ENCODE measurements at places on chromosomes 7 and 10.
A peak's percentile ranks its signal among the peaks of the same experiment; 100 is the strongest.

- no peak for DNase-seq
Measured at GRCh38 chr10:133347710-133348517, 741 bp downstream of the PRAP1 start.

DNA sequence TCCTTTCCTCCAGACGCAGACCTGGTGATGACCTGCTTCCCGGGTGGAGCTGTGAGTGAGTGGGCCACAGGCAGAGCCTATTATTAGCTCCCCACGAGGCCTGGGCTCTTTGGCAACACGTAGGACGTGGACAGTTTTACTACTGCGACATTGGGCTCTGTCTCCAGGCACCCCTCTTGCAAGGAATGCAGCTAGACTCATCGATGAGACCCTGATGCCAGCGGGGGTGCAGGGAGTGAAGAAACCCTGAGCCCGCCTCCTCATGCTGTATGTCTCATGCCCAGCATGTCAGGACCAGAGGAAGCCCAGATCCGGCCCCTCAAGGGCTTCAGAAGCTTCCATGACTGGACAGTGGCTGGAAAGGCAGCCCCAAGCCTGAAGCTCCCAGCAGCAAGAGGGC is 161.9 kb downstream of the TCERG1L start:
- no peak for DNase-seq

DNA sequence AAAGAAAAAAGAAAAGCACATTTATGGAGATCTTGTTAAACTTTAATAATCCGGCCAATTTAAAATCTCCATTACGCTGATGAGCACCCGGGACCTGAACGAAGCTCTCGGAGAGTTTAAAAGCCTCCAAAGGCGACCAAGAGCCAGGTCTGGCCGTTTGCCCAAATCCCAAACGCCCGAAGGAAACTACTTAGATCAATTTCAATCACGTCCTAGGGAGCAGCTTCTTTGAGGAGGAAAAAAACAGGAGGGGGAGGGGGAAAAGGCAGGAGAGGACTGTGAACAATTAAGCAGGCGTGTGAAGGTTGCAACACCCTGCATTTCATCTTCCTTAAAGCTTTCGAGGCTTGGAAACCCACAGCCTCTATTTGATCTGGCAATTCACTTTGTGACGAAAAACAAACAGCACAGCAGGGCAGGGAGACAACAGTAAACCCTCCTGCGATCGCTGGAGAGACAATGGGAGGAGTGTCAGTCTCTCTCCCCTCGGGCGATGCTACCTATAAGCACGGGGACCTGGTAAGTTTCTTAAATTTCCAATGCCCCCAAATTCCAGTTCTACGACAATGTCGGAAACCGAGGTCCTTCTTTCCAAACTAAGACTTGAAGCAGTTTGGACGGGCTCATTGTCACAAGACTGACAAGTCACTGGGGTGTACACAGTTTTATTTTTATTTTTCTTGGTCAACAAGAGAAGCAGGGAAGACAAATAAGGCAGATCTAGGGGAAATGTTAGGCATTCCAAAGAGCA is 1.2 kb downstream of the KLF6 start:
- no peak for DNase-seq

- no peak for DNase-seq
Measured at GRCh38 chr7:151696721-151697514, 177.2 kb upstream of the RHEB start.

DNA sequence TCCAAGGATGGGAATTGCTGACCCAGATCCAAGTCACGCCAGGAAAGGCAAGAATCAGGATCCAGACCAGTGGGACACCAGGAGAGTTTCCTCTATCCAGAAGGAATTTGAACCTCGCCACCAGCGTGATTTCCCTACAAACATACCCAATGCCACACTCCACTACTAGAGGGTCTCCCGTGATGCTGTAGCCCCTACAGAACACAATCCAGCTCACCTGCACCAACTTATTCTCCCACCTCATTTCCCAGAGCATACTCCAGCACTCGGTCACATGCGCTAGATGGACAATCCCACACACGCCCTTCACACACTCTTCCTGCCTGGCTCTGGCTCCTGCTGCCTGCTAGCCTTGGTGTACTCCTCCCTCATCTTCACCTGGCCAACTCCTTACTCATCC is 142.1 kb upstream of the PDE1C start:
- DNase-seq: no peak

- DNase-seq: no peak
Measured at GRCh38 chr10:89003344-89003743, 12.7 kb downstream of the FAS start.

- DNase-seq: no peak
Measured at GRCh38 chr7:44639671-44640321, 33.4 kb downstream of the OGDH start.

GRCh38 chr7:131879424-131879823 is 323.0 kb upstream of the PODXL start:
- no peak for DNase-seq

- no peak for DNase-seq
Measured at GRCh38 chr10:125543796-125544195, 139.2 kb downstream of the TEX36 start.

DNA sequence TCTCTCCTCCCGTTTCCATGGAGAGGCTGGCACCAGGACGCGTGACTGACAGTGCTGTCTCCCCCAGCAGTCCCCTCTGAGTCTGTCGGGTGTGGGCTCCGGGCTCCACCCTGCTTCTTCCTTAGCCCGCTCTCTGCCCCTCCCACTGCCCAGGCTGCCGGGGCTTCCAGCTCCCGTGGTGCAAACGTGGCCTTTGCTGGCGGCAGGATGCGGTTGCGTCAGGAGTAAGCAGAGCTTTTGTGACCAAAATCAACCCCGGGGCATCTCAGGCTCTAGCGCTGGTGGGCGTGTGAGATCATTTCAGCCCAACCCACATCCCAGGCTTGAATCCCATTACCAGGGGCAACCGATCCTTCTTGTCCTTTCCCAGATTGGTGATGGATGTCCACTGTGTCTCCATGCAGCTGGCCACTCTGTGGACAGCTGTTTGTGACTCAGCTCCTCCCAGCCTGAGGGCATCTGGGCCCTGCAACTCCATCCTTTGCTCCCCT is 28.2 kb downstream of the PTPRE start:
- no peak for DNase-seq

DNA sequence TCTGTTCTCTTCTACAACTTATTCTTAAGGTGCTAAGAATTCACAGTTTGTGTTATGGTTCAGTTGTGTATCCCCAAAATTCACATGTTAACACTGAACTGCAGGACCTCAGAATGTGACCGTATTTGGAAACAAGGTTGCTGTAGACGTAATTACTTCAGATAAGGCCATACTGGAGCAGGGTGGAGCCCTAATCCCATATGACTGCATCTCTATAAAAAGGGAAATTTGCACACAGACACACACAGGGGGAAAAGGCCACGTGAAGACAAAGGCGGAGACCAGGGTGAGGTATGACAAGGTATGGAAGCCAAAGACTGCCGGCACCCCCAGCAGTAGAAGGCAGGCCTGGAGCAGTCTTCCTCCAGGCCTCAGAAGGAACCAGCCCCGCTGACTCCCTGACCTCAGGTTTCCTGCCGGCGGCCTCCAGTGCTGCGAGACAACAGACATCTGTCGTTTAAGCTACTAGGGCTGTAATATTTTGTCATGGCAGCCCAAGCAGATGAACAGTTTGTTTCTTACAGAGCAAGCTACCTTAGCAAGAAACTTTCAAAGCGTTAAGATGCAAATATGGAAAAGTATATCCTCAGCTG is 98.7 kb downstream of the PROSER2 start:
- no peak for DNase-seq

- no peak for DNase-seq
Measured at GRCh38 chr10:123614888-123615287, 51.3 kb upstream of the GPR26 start.

DNA sequence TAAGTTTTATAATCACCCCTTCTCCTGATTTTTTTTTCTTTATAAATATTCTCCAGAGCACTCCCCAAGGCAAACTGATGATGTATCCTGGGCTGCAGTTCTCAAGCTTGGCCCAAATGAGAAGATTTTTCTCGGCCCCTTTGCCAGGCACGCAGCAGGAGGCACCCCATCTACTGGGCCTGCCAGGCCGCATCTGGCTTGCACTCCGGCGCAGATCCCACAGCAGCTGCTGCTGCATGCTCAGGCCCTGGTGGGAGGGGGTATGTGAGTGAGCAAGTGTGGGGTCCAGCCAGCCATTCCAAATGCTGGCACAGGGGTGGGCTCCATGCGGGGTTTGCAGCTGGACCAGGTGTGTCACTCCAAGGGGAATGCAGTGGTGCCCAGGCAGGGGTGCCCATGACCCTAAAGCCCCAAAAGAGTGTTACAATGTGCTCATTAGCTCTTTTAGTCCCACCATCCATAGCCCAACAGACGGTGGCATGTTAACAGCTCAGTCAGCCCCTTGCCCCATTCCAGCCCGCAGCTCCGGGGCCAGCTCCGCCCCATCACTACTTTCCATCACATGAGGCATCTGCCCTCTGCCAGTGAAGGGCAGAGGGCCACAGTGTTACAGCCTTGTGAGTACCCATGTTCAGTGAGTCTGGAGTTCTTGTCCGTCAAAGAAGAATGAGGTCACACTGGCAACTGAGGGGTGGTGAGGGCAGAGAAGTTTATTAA is 25.9 kb downstream of the OAT start:
- no peak for DNase-seq

DNA sequence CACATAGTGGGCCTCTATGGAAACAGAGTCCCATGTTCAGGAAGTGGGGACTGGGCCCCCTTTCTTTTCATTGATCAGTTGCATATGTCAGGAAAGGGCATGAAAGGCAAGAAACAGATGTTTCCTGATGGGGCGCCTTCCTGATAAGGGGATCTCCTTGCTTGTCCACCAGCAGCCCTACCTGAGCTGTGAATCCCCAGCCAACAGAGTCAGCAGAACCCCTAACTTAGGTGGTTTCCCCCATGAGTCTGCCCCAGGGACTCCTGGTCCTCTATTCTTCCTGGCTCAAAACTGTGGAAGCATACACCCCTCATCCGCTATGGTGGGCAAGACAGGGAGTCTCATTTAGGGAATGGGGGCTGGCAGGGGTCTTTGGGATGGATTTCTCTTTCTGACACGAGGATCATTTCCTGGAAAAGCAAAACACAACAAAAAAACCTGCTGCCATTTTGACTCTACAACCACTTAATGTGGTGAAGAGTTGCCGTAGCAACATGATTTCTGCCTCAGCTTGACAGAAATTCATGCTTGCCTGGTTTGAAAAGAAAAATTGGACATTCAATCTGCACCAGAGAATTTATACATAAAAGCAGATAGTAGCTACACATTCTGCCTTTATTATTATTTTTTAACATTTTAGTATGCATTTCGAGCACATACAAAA is 119.8 kb downstream of the SPAG6 start:
- DNase-seq: no peak

DNA sequence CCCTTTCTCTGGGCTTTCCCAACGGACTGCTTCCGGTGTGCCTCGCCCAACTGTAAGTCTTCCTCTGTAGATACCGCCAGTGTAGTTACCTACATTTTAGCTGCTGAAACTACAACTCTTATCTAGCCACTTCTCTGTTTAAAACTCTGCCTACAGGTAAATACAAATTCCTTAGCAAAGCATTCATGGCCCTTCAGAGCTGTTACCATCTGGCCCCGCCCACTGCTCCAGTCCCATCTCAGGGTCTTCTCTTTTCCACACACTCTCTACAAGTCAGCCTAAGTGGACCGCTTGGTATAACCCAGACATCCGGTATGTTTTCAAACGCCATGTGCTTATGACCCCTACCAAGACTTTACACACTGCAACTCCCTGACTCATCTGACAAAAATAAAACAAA is 41.0 kb upstream of the LAMB4 start:
- DNase-seq: no peak

GRCh38 chr7:156237614-156238013 is 403.0 kb upstream of the RNF32 start:
- DNase-seq: no peak

DNA sequence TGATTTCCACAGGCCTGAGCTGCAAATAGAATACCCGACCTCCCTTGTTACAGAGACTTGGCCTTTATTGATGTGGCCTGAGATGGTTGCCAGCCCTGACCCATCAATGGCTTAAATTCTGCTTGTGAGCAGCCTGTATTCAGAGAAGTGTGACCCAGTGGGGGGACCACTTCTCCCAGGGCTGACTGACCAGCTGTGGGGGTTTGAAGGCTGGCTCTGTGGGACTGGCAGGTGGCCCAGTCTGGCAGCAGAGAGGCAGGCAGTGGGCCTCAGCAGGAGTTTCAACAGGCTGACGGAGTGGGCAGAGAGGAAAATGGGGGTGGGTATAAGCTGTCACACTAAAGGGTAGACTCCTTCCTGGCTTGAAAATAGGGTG is 12.2 kb upstream of the PPIF start:
- DNase-seq: no peak

GRCh38 chr7:8724080-8724718 is 290.8 kb downstream of the NXPH1 start:
- DNase-seq: no peak

DNA sequence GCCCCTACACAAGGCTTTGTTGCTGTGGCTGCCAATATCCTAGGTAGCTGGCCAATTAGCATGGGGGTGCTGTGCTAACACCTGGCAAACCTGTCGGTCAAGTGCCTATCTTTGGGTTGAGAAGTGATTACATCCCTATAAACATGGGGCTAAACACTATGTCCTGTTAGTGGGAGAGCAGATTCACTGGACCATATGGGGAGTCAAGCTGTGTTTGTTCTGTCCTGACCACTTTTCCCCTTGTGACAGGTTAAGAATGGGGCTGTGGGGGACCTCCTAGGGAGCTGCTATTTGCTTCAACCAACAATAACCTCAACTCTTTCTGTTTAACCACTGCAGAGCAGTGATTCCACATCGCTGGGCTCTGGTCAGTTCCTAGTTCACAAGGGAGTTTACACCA is 151.5 kb upstream of the AOAH start:
- DNase-seq: no peak

GRCh38 chr10:86387178-86387794 is 20.7 kb upstream of the GRID1 start:
- no peak for DNase-seq

DNA sequence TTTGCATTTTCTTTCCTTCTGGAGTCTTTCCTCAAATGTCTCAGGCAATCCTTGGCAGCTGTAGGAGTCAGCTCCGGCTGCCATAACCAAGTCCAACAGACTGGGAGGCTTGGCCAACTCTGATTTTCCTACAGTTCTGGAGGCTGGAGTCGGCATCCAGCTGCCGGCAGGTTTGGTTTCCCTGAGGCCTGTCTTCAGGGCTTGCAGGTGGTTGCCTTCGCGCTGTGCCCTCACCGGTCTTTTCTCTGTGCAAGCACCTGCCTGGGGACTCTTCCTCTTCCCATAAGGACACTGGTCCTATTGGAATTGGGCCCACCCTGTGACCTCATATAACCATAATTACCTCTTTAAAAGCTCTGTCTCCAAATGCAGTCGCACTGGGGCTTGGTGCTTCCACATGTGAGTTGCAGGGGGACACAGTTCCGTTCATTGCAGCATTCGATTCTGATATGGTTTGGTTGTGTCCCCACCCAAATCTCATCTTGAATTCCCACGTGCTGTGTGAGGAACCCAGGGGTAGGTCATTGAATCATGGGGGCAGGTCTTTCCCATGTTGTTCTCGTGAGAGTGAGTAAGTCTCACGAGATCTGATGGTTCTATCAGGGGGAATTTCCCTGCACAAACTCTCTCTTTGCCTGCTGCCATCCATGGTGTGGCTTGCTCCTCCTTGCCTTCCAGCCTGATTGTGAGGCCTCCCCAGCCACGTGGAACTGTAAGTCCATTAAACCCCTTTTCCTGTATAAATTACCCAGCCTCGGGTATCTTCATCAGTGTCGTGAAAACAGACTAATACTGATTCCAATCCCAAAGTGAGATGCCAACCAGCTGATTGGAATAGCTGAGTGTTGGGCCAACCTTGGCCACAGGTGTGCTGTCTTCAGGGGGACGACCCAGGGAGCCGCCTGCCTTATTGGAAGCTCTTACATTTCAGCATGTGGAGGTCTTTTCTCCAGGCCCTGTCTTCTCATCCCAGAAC is 7.9 kb downstream of the GALNTL5 start:
- no peak for DNase-seq

GRCh38 chr7:149261829-149262617 is at the start of gene ZNF783:
Gene ZNF783 (plus strand): TSS chr7:149262196. CDS start chr7:149262334, 138 bp downstream.
- peak; percentile 85 for DNase-seq
